ENCODE measurements at places on chromosomes 7 and 10.

GRCh38 chr10:126905776-126906703 lies 812 bp downstream of the DOCK1 start:
- no peak for DNase-seq

DNA sequence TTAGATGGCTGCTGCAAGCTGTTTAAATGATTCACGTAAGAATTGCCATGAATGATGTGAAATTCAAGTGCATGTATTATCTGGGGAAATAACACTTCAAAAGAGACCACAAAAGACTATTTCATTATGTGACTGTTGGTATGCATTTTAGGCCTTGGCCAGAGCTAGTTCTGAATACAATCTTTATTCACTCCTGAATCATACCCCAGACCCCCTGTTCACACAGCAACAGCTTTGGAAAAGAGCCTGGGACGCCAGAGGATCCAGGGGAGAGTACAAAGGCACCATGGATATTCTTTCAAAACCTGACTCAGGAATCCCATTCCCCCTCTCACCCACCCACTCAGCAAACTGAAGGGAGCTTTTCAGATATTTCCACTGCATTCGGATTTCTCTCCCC lies 377.1 kb upstream of the DPP6 start:
- DNase-seq, result peak; percentile 4

GRCh38 chr10:127790066-127790624 lies 53.2 kb downstream of the FOXI2 start:
- no peak for DNase-seq

DNA sequence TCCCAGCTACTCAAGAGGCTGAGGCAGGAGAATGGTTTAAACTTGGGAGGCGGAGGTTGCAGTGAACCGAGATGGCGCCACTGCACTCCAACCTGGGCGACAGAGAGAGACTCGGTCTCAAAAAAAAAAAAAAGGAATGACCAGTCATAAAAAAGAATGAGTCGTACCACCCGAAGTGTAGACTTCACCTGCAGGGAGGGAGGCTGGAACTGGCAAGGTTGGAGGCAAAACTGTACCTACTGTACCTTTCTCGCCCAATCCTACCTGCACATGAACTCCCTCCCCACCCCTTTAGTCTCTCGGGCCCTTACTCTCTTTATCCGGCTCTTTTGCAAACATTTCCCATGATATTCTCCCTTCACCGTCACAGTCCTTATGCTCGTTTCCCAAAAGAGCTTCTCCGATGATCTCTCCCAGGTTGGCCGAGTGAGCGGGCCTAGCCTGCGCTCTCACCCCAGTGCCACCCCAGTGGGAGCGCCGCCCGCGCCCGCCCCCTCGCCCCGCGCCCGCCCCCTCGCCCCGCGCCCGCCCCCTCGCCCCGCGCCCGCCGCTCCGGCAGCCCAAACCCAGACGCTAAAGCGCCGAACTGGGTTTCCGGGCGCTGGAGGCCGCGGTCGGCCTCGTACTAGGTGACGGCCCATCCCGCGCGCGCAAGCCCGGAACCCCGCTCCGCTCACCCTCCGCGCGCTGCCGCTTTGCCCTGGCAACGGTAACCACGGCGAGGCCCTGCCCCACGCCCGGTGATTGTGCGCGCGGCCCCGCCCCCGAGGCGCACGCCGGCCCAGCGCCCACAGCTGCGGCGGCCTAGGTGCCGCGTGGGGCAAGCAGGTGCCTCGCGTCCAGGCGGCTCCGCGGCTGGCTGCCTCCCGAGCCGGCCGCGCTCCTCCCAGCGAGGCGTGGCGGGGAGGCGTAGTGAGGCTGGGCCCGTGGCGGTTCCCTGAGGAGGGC lies at the start of gene SMKR1:
TSS of gene SMKR1 (plus strand) at position 772 of the 948 bp plus-strand sequence. CDS start 294 bp downstream, outside the sequence.
- peak; percentile 55 for DNase-seq

GRCh38 chr7:150945171-150945852 lies 32.8 kb downstream of the KCNH2 start:
- no peak for DNase-seq

- no peak for DNase-seq
These were observed 1.5 kb upstream of the JAZF1 start for GRCh38 chr7:28182071-28182471.

DNA sequence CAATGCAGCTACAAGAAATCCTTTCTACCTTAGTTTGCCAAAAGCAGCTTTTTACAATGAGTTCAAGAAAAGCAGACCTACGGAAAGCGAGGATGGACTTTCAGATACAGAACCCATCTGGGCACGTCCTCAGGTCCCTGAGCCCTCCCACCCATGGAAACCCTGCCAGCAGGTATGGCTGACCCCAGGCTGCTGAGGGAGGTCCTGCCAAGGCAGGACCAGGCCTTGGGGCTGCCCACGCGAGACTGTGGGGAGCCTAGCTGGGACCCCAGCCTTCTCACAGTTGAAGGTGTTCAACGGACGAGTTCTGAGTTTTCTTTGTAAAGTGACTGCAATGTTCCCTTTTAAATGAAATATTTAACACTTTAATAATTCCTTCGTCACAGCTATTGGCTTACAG lies 245.0 kb downstream of the MGMT start:
- DNase-seq, result no peak

DNA sequence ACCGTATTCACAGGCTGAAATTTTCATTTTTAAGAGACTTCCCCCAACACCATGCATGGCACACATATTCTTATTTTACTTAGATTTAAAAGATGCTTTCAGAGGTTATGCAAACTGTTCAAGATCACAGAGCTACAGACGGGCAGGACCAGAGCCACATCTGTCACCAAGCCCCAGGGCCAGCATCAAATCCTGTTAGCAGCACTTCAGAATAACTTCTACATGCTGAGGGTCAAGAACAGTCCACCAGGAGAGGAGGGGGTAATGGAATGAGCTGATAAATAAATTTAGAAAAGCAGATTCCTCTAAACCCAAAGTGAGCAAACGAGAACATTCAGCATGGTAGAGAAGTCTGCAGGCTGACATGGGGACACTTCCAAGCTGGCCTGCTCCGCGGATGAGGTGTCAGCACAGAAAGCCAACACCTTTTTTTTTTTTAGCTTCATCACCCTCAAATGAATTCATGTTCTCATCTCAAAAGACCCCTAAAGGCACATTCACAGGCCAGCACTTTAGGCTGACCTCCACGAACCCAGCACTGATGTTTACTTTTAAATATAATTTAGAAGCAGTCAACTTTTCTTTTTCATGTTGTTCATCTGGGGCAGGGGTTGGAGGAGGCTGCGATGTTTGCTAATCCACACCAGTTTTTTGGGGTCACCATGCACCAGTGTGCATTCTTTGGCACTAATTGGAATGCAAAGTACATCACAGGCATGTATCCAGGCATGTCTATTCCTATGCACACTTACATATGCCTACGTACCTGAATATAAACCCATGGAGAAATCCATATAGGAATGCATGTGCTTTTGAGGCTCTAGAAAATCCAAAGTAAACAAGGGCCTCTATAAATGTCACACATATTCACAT lies 249.0 kb downstream of the TNS3 start:
- DNase-seq, result no peak

GRCh38 chr10:24206334-24206733 lies 2.6 kb upstream of the KIAA1217 start:
- no peak for DNase-seq

- no peak for DNase-seq
These were observed 108.7 kb downstream of the RAPGEF5 start for GRCh38 chr7:22248111-22248809.

DNA sequence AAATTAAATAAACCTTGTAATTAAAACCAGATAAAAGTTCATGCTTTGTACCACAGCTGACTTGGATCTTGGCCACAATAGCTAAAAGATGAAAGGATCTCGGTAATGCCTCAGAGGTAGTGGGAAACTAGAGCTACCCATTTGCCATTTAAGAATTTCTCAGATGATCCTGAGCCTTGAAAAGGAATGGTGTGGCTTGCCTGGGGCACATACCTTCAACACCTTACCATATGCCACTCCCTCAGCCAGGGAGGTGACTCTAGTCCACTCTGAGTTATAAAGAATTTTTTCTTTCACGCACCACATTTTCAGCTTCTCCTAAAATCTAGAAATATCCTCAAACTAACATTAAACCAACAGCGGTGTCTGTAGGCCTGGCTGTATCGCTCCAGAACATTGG lies 516.3 kb upstream of the TEX47 start:
- DNase-seq, result no peak

GRCh38 chr7:112042631-112043030 lies 163.6 kb downstream of the DOCK4 start:
- DNase-seq, result no peak

DNA sequence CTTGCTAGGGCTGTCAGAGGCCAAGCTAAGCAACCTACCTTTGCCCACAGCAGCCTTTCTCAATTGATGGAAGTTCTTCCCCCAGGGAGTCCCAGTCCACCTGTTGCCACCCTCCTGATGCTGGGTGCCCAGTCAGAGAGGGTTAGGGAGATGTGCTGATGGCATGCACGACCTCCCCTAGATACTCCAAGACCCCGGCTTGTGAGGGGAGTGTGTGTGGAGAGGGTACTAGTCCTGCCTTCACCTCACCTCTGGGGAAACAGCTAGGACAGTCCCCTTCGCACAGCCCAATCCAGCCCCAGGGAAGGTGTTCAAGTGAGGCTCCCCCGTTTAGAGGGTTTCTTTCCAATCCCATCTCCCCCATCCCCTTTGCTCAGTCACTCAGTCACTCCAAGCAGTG lies 1.3 kb upstream of the UNC5B start:
- DNase-seq, result no peak

- DNase-seq, result no peak
These were observed 27.2 kb downstream of the DPYSL4 start for GRCh38 chr10:132213917-132214316.

GRCh38 chr7:37145682-37146081 lies 303.0 kb downstream of the ELMO1 start:
- DNase-seq, result no peak

- no peak for DNase-seq
These were observed 58.4 kb downstream of the FOXP2 start for GRCh38 chr7:114472896-114473512.

DNA sequence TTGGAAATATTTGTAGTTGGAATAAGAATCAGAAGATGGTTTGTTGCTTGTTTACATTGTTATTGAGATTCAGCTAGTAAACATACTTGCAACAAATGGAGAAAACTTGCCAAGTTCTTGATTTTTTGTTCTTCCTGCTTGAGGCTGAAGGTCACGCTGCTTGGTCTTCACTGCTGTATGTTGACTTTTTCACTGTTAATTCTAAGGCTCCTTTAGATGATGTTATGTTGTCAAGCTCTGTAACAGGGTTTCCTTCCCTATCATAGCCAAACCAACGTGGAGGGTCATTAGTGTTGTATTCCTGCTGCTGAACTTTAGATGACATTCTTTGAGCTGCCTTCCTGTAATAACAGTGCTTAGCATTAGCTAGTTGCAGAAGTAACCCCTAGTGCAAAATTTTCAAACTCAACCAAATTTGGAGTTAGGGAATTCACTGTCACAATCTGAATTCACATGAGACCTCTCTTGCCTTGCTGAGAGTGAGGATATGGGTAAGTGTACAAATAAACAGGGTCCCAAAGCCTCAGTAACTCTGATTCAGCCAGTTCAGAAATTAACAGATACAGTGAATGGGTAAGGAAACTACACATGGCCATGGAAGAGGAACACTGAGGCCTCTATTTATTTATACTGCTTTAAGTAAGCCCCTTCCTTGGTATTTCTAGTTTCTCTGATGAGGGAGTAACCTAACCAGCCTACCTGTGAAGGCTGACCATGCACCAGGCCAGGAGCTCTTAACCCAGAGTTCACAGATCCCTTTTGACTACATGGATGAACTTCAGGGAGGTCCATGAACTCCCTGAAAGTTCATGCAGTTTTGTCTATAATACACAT lies 64.6 kb downstream of the FAM185A start:
- no peak for DNase-seq

DNA sequence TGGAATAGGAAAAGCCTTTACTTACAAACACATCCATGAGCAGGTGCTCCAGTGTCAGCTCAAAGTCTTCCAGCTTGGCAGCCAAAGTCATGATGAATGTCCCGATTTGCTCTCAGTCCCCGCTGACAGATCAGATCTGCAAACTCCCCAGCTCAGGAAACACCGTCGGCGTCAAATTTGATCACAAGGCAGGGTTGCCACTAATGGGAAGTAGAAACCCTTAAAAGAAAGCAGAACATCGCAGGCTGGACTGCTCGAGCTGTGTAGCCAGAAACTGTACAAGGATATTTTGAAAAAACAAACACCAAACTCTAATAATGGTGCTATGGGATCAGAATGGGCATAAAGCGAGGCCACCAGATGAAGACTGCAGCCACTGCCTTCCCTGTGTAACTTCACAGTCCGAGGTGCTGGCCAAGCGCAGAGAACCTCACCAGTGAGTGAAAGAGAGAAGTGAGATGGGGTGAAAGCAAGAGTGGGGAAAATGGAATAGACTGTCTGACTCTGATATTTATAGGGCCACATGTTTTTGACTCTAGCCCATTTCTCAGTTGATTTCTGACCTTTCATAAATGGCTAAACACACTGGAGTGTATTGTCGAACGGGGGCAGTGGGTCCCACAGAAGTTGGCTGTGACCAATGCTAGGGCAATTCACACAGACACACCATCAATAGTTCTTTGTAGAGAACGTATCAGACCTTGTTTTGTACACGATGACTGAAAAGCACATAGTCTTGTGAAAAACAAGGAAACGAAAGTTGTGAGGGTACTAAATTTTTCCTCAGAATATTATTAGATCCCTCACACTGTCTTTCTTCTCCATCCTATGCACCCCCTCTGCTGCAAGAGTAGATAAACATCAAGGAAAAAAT lies 306.2 kb downstream of the FRMD4A start:
- DNase-seq, result peak; percentile 26

DNA sequence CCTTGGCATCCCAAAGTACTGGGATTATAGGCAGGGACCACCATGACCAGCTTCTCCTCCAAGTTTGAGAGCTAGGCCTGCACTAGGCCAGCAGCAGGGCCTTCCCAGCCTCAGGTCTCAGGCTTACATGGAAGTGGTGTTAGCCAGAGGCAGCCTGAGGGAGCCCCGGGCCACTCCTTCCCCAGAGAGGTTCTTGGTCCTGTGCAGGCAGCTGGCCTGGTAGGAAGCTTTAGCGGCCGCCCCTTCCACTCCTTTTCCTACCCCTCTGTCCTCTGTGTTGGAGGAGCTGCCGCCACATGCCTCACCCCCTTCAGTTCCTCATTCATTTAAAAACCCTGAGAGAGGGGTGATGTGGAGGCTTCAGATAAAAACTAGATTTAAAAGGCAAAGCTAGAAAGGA lies 40.3 kb downstream of the TSPAN15 start:
- no peak for DNase-seq

GRCh38 chr10:123890226-123890625 lies 1.4 kb downstream of the CPXM2 start:
- peak; percentile 34 for DNase-seq

DNA sequence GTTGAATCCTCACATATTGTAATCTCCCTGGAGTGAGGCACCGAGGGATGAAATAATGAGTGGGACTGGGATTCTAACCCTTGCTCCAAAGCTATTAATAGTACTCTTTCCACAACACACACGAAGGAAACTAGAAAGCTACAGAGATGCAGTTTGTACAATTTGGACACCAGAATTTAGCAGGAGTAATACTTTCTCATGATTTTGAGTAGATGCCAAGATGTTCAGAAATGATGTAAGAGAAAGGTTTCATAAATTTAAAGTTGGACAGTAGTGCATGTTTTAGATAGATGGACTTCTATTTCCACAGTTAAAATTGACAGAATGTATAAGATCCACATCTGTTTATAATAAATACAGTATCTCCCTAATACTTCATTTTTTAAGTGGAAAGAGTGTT lies 46.5 kb downstream of the PRR15 start:
- DNase-seq, result no peak

All from midbrain (tissue), 1 donor.